Suppressor macrophage (primary cell): ENCODE measurements at places on chromosomes 6 and 20.

- no peak for DNase-seq
These were observed 527.4 kb downstream of the HACE1 start for GRCh38 chr6:104332364-104332763.

- DNase-seq: no peak
These were observed 52.0 kb downstream of the HIVEP1 start for GRCh38 chr6:12064131-12064530.

GRCh38 chr20:63441136-63442099 is 31.0 kb downstream of the KCNQ2 start:
- DNase-seq: peak; percentile 50

- peak; percentile 90 for DNase-seq
These were observed 39.6 kb upstream of the GFOD1 start for GRCh38 chr6:13526727-13527670.

GRCh38 chr20:47051936-47052526 is 157.4 kb downstream of the EYA2 start:
- no peak for DNase-seq

DNA sequence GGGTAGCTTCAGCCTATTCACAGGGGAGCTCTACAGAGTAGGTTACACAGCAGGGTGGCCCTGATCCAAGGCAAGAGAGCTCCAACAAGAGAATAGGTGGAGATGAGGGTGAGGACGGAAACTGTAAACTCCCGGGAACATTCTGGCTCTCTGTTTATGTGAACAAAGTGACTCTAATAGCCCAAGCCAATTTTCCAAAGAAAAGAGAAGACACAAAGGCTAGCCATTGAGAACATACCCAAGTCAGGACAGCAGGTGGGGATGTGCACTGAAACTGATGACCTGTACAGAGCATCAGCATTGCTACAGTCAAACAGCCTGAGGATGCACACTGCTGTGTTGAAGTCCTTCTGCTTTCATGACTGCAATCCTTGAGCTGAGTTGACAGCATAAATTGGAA is 136.0 kb upstream of the TOP1 start:
- DNase-seq: no peak

- DNase-seq: no peak
These were observed 16.4 kb downstream of the RANBP9 start for GRCh38 chr6:13695252-13695651.

DNA sequence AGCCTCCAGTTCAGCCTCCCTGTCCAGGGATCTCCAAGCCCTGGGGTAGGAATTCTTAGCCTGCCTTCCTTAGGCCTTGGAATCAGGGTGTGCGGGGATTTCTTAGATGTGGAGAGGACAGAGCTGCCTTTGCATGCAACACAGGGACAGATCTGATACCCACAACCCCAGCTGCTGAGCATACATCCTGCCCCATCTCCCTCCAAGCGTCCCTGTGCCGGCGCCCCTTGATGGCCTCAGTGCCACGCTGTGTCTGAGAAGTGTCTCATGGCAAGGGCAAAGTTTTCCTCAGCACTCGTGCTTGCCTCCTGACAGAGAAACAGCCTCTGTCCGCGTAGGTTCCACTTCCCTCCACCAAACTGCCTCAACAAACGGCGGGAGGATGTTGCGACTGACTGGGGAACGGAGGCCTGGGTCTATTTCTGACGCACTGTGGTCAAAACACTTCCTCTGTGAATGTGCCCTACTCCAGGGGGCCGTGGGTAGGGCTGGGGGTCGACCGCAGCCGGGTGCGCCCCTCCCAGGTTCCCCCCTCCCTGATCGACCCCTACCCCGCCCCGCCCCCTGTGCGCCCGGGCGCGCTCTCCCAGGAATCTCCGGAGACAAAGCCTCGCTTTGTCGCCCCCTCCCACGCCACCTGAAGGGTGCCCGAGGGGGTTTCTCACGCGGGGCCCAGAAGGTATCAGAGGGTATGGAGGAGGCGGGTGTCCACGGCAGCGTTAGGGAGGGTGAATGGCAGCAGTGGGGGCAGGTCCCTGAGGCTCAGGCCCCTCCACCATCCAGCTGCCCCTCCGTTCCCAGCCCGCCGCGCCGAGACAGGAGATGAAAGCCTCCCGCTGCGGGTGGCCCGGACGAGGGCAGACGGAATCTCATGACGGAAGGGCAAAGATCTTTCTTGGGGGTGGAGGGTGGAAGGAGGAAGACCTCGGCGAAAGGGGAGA is 806 bp downstream of the MICAL1 start:
- DNase-seq: peak; percentile 93

- DNase-seq: no peak
These were observed 39.6 kb upstream of the PRELID3B start for GRCh38 chr20:59082077-59082740.

GRCh38 chr6:39518221-39518620 is 195.7 kb upstream of the KCNK16 start:
- no peak for DNase-seq

DNA sequence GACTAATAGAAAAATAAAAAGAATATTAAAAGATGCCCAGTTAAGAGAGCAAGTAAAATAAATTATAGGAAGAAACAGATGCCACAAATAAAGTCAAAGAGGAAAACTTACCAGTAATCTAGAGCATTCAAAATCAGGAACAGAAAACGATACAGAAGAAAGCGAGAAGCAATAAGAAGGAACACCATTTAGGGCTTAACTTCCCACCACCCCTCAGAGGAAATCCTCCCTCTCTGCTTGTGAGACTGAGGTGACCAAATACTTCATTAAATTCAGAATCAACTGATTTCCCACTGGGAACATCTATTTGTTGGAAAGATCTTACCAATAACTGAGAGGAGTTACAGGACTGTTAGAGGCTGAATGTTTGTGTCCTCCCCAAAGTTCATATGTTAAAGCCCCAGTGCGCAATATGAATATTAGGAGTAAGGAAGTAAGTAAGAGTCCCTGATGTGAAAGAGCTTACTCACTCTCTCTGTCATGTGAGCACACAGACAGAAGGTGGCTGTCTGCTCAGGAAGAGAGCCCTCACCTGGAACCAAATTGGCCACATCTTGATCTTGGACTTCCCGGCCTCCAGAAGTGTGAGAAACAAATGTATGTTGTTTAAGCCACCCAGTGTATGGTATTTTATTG is 19.5 kb downstream of the KATNA1 start:
- peak; percentile 29 for DNase-seq

GRCh38 chr6:45845567-45845966 is 170.1 kb downstream of the CLIC5 start:
- DNase-seq: peak; percentile 12

DNA sequence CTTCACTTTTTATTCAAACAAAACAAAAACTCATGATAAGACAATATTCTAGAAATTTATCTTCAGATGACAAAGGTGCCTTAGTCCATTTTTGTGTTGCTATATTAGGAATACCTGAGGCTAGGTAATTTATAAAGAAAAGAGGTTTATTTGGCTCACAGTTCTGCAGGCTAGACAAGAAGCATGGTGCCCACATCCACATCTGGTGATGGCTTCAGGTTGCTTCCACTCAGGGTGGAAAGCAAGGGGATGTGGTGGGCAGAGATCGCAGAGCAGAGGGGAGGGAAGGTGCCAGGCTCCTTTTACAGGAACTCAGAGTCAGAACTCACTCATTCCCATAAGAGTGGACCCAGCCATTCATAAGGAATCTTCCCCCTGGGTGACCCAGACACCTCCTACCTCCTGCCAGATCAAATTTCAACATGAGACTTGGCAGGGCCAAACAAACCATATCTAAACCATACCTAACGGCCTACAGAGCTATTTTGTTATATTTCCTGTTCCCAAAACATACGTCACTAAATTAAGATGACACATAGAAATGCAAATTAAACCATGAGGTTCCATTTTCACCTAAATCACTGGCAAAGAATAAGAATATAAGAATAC is 26.4 kb downstream of the ABHD12 start:
- DNase-seq: no peak

DNA sequence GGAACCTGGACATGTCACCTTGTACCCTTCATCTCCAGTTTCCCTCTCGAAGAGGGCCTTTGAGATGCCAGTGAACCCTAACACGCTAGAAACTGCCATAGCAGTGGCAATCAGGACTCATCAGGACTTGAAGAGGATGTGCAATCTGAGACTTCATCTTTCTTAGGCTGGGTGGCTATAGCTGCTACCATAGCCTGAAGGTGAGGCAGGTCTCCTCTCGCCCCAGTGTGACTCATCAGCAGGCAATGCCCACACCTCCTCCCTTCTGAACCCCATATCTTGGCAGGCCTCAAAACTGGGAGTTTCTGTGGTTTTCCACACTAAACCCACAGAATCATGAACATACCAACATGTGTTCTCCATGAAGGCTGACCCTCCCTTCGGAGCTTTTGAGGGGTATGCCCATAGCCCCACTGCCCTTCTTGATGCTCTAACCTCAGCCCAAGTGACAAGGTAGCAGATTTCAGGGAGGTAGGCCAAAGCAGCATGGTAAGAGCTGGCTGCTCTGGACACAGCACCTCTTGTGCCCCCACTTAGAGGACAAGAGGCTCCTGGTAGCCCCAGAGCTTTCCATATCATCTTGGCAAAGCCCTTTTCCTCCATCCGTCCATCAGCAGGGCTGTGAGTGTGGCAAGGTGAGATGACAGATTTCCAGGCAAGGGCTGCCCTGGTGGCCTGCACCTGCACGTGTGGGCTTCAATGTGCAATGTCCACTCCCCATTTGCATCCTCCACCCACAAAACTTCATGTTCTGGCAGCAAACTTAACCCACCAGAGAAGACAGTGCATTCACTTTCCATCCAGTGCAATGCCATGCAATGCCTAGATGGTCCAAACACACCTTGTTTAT is 2.6 kb downstream of the BLCAP start:
- DNase-seq: no peak

DNA sequence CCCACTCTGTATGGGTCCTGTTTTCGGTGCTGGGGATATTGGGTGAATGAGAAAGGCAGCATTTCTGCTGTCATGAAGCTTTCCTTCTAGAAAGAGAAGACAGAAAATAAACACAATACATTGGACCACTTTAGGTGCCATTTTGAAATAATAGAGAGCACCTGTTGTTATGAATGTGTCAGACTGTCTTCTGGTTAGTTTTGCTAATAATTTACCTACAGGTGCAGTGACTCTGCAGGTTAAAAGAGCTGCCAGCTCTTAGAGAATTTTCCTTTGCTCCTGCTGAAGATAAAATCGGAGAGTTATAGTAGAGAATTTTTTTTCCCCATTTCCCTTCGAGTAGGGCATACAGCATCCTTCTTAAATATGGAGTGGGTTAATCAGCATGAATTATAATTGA is 21.9 kb upstream of the GCLC start:
- no peak for DNase-seq

DNA sequence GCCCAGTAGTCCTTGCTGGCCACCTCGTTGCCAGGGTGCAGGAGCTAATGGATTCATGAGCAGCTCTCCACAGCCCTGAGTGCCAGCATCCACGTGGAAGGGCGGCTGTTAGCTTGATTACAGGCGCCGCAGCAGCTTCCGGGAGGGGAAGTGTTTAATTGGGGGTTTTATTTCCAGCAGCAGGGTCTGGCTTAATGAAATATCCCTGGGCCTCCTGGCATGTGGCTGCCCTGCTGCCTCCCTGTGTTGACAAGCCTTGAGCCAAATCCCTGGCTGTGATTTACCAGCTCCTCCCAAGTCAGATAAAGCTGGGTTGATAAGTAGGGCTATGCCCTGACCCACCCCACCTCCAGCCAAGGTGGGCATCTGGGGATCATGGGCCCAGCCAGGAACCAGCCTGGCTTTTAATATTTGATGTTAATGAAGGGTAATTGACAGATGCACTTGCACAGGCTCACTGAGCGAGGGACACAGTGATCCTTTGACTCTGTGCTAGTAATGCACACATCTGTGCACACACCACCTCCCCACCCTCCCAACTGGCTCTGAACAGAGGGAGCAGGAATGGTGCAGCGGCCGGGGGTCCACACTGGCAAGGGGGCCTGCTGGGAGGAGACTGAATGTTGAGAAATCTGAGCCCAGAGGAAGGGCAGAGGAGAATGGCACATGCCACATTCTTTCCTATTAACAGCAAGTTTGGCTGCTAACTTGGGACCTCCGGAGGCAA is 13.6 kb downstream of the GLP1R start:
- DNase-seq: no peak

DNA sequence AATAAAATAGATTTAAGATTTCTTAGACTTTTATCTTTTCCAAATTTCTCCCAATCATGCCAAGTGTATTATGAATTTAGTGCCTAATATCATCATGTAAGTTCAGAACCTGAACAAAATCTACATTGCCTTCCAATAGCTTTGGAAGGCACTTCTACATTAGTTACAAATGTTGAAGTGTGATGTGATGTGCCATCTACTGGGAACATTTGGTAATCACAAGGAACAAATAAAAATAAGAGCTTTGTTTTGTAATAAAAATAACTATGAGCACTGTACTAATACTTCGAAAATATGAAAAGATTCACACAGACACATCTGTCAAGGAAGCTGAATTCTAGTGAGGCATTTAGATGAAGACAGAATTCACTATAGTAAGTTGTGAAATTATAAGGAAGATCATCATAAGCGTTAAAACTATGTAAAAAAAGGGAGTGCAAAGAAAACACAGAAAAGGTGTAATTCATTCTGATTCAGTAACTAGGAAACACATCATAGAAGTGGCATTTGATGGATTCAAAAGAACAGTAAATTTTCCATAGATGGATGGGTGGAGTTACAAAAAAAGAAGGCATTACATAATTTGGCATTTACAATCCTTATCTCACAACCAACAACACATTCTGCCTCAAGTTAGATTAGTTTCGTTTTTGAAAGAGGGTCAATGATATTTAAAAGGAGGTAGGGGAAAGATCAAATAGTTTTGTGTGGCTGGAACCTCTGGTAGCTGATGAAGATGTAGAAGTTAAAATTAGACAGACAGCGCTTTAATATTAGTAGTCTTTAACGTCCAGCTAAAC is 161.0 kb downstream of the ASCC3 start:
- peak; percentile 42 for DNase-seq

DNA sequence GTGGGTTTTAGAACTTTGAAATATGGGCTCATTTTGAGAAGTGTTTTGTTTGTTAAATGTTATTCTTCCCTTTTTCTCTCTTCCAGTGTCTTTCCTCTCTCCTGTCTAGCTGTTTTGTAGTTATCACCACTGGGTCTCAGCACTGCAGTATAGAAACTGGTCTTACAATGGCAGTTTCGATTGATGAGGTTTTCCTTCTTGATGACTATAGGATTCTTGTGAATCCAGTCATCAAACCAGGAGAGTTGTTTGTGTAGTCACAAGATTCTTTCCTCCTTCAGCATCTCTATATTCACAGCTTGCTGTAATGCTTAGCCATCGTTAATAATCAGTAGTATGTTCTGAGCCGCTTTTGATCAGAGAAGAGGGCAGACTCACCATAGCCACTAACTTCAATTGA is 172.3 kb downstream of the OGFRL1 start:
- DNase-seq: no peak

GRCh38 chr6:141403827-141404226 is 728.9 kb upstream of the GJE1 start:
- DNase-seq: no peak

GRCh38 chr6:3902871-3903648 is 53.9 kb downstream of the FAM50B start:
- peak; percentile 42 for DNase-seq
